ENCODE measurements at places on chromosomes 3 and 15.

DNA sequence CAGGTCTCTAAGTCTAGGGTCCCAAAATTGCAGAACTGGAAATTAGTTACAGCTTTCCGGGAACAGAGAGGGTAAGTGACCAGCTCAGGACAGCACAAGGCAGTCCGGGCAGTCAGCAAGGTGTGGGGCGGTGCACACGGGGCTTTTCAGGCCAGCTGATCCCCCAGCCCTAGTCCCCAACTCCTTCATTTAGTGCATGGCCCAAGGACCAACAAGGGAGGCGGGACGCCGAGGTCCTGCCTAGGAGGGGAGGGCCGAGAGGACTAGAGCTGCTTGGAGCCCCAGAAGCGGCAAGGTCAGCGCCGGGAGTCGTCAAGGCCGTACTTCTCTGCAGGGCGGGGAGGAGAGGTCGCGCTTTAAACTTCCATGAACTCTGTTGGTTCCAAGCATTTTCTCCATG lies 2.0 kb upstream of the PDE8A start:
- no peak for DNase-seq

DNA sequence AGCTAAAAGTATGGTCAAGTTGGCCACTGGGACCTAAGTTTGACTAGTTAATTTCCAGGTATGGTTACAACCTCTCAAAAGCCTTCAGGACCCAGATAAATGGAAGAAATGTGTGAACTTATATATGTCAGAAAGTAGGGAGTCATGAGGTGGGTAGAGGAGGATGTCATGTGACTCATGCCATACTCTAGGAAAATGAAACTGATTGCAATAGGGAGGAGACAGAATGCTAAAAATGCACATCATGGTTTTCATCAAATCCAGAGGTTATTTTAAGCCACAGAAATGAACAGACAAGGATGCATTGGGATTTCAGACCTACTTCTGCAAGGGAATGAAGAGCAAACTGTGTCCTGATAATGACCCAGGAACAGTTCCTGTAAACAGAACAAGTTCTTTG lies 310.0 kb downstream of the EDEM1 start:
- DNase-seq, result no peak

DNA sequence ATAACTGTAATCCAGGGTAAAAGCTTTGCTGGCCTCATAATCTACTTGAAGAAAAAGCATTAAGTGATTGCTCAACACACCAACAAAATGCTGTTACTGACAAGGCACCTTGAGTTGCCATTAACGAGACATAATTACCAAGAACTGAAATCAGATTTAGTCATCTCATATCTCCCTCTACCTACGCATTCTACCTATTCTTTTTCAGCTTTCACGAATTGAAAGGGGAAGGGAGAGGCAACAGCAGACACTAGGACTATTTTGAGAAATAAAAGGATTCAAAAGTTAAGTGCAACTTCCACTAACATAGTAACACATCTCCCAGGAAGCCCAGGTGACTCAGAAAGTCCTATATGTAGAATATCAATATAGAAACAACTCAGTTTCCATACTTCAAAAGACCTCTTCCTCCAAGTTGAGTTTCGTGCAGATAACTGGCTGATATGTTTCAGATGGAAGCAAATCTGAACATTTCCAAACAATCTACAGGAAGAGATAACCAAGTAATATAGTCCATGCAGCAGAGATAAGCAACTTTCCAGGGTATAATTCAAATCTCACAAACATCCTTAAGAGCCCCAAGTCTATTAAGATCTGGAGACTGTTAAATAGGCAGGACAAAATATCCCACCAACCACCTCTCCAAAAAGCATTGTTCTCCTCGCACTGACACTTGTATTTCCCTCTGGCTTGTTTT lies 1.9 kb downstream of the OSBPL10 start:
- no peak for DNase-seq

GRCh38 chr3:55564726-55565125 lies 77.6 kb upstream of the WNT5A start:
- no peak for DNase-seq

- no peak for DNase-seq
These were observed 259.0 kb downstream of the MEX3B start for GRCh38 chr15:81786776-81787175.

DNA sequence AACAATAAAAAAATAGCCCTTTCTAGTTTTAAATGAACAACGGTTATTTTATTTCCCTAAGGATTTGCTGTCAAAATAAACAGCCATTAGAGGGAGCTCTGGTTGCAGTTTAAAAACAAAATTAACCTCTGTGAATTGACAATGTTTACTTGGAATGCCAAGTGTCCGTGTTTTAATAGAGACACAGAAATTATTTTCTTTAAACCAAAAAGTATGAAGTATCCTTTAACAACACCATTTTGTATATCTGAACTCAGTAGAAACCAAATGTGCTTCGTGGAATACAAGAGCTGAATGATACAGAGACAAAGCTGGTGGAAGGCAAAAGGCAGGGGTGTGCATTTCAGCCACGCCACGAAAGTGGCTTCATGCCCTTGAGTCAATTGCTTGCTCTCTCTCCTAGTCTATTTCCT lies 74.4 kb downstream of the MOBP start:
- DNase-seq, result no peak

GRCh38 chr15:91521548-91521947 lies 332.0 kb upstream of the SLCO3A1 start:
- DNase-seq, result no peak

- DNase-seq, result no peak
These were observed 149.6 kb upstream of the TBL1XR1 start for GRCh38 chr3:177346878-177347277.

GRCh38 chr3:139447486-139447885 lies 28.8 kb downstream of the RBP2 start:
- DNase-seq, result no peak

Measured in NCI-H1436 treated with DMSO at 0.1 percent for 48 hours (cell line).